Urinary bladder (tissue), 4 donors: ENCODE measurements at places on chromosomes 1 and 21. TPM values are rescaled to one million over a fixed set of nuclear protein-coding genes. Genes with fewer than 3 reads are reported as not detected.

- DNase-seq = no peak
Measured at GRCh38 chr1:23283667-23284602, 60.1 kb downstream of the HNRNPR start.

The CELA2B gene
- 0.32 TPM for total RNA-seq

DNA sequence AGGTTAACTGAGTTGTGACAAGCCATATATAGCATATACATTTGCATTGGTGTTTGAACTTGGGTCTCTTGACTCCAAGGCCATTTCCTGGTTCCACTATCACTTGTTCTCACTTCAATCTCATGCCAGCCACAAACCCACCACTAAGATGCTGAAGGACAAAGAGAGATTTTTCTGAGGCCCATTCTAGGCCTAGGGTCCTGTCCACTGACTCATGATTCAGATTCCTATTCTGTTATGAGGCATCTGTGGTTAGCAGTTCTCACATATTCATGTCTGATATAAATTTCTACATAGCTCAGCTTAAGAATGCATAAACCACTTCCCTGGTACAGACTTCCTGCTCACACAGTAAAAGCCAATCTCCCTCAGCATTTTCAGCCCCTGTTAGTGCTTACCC lies 326.1 kb upstream of the BEND5 start:
- no peak for DNase-seq

DNA sequence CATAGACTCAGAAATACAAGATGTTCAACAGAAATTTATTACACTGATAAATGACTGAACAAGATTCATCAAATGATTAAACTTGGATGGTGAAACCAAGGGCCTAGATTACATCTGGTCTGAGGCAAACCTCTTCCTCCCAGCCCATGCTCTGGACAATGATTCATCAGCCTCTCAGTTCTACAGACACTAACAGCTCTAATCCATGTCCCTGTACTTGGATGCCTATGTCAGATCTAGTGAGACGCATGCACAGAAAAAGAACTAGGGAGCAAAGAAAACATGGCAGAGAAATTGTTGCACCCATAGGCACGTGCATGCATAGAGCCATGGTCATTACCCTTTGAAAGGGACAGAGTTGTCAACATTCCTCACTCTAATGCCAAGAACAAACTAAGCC lies 250.1 kb downstream of the KCNH1 start:
- DNase-seq = no peak

DNA sequence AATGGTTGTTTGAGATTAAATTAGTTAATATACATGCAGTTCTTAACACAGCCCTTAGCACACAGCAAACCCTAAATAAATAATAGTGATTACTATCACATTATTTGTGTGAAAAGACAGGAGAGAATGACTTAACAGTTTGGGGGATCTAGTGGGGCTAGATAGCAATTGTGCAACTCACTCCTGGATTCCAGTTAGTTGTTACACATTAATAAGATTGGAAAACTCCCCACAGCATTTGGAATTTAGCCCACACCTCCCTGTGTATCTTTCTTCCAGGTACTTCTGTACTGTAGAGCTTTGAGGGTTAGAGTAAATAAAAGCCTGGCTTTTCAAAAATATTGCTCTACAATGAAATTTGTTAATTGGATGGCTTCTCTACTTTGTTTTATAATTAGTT lies 93.2 kb downstream of the KCTD3 start:
- DNase-seq = no peak

GRCh38 chr21:43956670-43957035 lies 55.5 kb upstream of the TRAPPC10 start:
- DNase-seq = no peak

DNA sequence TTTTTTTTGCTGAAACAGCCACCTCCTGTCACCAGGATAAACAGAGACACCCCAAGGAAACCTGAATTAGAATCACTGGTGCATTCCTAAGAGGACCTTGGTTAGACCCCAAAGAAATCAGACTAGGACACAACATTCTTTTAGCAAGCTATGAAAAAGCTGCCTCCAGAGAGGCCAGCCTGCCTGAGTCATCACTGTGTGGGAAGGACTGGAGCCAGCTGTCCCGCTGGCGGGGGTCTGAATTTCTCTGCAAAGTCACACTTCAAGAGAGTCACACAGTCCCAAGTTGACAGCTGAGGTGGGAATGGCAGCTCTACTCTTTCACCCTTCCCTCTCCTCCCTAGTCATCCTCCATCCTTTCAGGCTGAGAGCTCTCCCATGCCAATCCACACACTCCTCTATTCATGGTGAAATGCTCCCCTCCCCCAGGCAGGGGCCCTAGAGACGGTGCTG lies 405.0 kb upstream of the POU3F1 start:
- no peak for DNase-seq

The CCDC185 gene
- total RNA-seq = not detected
